MCF 10A (cell line): ENCODE measurements at places on chromosomes 7 and 10.

GRCh38 chr10:126549344-126549743 lies 121.1 kb downstream of the C10orf90 start:
- no peak for DNase-seq

GRCh38 chr10:61188691-61189090 lies 244.7 kb upstream of the RHOBTB1 start:
- no peak for DNase-seq

GRCh38 chr7:123846217-123846891 lies 1.4 kb downstream of the HYAL4 start:
- peak; percentile 73 for DNase-seq

DNA sequence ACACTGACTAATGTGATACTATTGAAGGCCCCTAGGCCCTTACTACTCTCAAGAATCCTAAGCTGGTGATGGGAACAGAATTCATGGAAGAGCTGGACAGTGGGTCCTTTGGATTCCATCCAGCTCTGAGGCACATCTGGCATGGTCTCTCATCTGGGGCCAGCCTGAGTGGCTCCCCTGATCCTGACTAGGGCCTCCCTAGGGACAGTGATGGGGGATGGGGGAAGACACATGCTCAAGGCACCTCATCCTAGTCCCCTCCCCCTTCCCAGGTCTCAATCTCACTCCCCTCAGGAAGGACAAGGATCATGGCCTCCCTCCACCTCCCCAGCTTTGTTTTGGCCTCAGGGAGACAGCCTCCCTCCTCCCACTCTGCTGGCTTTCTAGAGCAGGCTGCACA lies 1.8 kb downstream of the KCNIP2 start:
- DNase-seq, result no peak

DNA sequence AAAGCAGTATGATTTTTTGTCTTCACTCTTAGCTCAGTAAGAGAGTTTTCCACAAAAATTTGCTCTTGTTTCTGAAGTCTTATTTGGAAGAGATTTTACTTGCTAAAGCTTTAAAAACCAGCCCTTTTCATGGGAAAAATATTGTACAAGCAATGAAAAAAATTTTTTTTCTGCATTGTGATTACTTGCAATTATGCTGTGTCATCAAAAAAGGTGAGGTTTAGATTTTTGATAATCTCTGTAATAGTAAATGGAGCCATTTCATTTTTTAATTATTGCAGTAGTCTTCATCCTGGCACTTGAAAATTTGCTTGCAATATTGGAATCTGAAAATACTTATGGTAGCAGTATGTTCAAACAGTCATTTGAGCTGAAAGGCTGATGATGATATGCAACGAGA lies 447.4 kb downstream of the SH2D4B start:
- no peak for DNase-seq

GRCh38 chr7:117640465-117640864 lies 160.6 kb downstream of the CFTR start:
- DNase-seq, result no peak

DNA sequence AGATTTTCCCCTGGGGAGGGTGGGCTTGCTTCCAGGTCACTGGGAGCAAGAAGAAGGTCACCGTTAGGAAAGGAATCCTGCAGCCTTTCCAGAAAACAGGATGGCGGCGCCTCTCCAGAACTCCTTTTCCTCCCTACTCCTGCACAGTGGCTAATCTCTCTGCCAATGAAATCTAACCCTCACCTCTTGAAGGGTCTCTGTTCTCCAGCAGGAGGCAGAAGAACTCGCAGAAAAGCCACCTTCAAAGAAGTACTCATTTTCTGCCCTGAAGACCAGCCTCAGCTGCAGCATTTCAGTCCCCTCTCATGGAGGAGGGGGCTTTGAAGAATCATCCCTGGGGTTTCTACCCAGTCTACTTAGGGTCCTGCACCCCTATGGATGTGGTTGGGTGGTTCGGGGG lies 626.9 kb downstream of the CALN1 start:
- no peak for DNase-seq

DNA sequence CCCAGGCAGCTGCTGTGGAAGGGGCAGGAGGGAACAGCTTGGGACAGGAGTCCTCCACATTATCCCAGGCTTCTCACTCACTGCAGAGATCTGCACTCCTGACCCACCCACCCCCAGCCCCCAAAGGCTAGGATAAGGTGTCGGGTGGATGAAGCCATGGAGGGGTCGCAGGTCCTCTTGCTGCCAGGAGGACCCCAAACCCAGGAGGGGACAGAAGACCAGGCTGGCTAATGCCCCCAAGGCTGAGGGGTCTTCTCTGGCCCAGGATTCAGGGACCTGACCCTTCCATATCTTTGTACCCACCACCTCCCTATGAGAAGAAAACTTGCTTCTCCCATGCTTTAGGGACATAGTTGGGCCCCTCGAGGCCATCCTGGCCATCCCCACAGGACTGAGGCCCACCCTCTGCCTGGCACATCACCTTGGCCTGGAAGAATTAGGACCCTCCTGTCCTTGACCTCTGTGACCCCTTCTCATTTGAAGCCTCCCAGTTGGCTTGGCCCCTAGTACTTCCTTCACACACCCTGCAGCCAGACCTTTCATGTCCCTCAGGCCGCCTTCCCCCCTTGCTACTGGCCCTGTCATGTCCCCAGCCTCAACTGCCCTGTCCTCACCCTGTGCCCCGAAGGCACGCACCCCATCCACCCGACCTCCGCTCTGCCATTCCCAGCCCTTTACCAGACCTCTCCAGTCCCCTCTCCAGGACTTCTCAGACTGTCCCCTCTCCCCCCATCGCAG lies 21.6 kb downstream of the KCNH2 start:
- DNase-seq, result no peak

DNA sequence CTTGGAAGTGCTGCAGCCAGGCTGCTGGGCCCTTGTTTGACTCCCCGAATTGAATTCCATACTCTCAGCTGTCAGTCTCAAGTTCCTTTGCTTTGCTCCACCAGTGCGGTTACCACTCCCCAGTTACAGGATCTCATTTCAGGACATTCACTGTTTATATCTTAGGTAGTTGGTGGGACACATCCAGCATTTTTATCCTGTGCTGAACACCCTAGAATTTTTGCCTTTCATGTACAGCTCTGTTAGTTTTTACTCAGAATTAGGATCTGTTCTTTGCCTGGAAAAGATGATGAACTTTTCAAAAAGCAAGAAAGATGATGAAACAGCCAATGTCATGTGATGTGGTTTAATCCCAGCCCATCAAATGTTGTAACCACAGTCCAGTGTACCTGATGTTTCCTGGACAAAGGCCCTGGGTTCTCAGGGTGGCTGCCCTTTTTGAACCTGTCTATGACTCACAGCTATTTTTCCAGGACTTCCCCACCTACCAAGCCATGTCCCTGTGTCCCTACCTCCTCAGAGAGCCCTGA lies 149.7 kb downstream of the NOC3L start:
- peak; percentile 71 for DNase-seq

GRCh38 chr7:158186864-158187693 lies 400.5 kb downstream of the PTPRN2 start:
- DNase-seq, result no peak

- DNase-seq, result no peak
Observed at GRCh38 chr7:84425702-84426259, 231.2 kb upstream of the SEMA3A start.

DNA sequence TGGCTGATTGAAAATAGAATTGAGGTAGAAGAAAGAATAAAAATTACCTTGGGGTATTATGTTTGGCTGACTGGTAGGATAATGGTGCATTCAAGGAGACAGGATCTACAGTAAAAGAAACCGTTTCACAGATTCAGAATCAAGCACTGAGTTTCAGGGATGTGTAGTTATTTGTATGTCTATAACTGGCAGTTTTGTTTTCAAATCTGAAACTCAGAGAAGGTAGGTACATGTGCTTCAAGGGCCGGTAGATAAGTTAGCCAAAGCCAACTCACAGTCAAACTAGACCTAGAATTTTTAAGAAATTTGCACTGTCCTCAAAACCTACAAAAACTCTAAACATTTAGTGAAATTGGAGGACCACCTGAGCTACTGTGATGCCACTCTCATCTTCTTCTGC lies 191.5 kb downstream of the FOXP2 start:
- DNase-seq, result no peak

DNA sequence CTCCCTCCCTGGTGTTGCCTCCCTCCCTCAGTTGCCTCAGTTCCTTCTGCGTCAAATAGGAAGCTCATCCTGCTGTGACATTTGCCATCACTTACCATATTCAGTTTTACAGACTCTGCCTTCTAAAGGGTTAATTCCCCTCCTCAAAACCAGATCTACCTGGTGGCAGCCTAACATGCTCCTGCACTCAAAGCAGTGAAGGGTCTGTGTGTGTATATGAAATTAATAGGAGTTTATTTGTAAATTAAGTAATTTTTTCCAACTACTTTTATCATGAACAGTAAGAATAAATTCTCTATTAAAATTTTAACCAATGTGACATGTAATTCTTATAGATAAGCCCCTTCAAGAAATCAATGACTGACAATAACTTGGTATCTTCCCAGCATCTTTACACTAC lies 158.6 kb upstream of the INSYN2A start:
- DNase-seq, result no peak

DNA sequence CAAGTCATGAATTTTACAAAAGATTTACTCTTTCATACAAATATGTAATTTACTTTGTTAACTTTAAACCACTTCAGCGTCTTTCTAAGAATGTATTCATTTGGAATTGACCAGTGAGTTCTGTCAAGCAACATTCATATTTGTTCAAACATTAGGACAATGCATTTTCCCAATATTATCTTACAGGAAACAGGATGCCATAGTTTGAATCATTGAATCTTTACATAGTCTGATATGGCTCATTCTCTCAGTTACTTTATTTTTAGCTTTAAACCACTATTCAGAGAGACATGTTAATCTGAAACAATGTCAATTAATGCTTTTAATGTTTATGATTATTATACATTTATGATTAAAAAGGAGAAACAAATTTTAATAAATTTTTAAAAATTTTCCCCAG lies 21.1 kb upstream of the MEOX2 start:
- no peak for DNase-seq

DNA sequence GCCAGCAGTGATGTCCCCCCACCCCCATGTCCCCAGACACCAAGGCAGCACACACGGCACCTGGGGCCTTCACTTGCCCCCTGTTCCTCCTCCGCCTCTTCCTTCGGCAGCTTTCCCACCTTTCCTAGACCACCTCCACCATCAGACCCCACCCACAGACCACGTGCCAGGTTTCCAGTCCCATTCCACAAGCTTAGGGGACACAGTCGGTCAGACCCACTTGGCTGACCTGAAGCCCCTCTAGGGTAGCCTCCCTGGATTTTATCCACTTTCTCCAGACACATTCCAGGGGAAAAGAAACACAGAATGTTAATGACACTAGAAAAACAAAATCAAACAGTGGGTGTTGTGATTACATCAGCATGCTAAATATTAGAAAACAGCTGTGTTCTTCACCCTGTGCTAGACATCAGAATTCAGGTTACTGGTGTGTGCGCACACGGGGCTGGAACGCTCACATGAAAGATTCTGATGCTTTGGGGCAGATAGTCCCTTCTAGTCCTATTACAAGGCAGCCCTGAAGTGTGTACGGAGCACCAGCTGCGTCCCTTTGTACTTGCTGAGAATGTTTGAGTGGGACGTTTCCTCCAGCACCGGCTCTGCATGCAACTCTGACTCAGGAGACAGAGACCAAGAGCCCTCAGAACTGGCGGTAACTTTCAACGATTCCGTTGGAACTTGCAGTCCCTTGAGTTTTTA lies 75.5 kb upstream of the PPP2R2D start:
- DNase-seq, result no peak

DNA sequence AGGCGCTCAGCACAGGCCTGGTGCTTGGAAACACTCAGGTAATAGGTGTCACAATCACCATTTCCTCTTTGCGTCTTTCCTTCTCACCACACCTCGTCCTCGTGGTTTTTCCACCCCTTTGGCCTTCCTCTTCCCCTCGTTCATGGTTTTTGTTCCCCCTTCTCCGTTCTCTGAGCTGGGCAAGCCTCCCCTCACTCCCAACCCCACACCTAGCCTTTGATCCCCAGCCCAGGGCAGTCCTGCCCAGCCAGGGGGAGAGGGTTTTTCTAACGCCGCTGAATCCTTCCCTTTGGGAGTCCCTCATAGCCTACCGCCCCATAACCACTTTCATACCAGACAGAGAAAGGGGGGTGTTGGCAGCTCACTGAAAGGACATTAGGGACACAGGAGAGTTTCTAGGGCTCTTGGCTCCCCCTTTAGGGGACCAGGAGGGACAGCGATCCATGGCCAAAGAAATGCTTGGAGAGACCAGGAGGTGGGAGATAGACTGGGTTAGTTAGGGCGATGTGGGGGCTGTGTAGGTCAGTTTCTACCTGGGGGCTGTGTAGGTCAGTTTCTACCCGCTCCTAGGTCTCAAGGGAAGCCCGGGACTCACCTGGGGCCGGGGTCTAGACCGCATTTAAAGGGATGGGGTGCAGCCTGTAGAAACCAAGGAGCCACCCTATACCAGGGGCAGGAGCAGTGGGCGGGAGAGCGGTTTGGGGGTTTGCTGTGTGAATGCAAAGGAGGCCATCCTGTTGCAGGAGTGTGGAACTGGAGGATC lies 1.4 kb downstream of the EPHB4 start:
- DNase-seq, result peak; percentile 67

- DNase-seq, result no peak
Observed at GRCh38 chr7:155791836-155792235, 20.4 kb downstream of the SHH start.

DNA sequence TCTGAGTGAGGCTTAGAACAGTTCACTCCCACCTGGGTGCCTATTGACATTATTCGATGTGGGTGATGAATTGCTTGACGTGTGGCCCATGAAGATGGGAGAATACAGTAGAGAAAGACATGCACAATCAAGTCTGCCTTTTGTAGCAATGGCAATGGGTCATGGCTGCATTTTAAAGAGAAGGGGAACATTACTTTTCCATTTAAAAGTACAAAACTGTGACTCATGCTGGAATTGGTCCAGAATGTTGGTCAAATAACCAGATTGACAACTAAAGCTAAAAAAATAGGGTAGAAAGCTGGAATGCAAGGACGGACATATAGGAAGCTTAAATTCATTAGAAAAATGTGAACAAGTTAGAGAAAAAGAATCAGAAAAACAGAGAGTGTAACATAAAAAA lies 104.1 kb upstream of the SLC25A13 start:
- peak; percentile 54 for DNase-seq

GRCh38 chr10:122503886-122504609 lies 42.7 kb downstream of the HTRA1 start:
- DNase-seq, result no peak

DNA sequence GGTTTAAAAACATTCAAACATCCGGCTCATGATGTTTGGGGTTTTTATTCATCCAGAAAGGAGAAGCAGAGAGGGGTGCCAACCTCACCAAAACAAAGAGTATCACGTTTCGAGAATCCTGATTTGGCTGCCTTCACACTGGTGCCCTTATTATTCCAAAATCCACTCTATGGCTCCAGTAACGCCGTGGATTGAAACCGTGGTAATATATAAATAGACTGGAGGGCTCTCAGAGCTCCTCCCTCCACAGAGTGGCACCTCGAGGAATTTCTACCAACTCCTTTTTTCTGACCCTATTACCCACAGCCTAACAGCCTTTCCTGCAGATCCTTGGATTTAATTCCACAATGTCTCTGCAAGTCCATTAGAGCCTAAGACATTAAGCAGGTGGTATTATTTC lies 353.6 kb downstream of the CRPPA start:
- no peak for DNase-seq

GRCh38 chr7:98629001-98629431 lies 11.9 kb downstream of the NPTX2 start:
- DNase-seq, result no peak
